ENCODE measurements at places on chromosomes 16 and 17.
A peak's percentile ranks its signal among the peaks of the same experiment; 100 is the strongest.

DNA sequence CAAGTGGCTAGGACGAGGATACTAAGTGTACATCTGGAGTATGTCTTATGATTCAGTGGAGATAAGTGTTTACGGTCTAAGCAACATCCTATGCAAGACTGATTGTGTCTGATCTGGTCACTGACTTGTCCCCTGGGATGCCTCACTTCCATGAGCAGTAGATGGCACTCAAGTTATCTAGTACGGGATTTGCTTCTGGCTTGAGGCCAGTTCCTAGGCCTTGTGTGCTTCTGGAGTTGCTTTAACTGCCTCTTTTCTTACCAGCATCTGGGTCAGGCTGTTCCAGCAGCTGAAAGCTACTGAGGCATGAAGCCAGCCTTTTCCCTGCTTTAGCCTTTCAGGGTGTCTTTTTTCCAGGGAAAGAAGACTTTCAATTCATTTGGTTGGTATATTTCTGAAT, 23.0 kb downstream of the SUPT6H start:
- DNase-seq, result peak; percentile 64

DNA sequence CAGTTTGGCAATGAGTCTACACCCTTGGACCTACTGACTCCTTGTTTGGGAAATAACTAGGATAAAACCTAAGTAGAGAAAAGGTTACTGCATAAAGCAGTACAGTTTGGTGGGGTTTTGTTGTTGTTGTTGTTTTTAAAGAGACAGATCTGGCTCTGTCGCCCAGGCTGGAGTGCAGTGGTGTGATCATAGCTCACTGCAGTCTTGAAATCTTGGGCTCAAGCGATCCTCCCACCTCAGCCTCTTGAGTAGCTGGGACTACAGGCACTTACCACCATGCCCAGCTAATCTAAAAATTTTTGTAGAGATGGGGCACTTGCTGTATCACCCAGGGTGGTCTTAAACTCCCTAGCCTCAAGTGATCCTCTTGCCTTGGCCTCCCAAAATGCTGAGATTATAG, 1.2 kb downstream of the PDP2 start:
- DNase-seq, result no peak

DNA sequence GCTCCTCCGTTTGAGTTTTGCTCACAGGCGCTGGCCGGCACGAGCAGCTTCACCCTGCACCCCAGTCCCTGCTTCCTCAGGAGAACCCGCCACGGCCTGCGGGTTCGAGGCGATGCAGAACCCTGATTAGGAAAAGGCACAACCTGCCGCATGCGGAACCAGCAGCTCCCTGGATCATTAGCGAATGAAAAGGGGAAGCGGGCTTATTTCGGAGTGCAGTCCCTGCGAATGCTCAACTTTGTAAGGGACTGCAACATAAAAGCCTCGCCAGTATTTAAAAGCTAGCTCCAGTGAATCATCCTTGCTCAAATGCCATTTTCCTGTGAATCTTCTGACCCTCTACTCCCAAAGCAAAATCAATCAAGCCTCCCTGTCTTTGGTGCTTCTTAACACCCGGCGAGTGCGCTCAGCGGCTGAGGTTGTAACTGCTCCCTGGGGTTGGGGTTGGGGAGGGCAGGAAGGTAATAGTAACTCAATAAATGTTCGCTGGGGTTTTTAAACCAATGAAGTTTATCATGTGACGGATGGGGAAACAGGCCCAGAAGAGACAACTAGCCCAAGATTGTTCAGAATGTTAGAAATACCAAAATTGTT, 678 bp upstream of the AKAP10 start:
- DNase-seq, result no peak

DNA sequence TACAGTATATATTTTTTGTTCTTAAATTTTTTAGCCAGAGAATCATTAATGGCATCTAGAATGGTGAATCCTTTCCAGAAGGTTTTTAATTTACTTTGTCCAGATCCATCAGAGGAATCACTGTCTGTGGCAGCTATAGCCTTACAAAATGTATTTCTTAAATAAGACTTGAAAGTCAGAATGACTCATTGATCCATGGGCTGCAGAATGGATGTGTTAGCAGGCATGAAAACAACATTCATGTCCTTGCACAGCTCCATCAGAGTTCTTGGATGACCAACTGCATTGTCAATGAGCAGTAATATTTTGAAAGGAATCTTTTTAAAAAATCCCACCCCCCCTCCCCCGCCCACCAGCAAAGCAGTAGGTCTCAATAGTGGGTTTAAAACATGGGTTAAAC, 51.4 kb downstream of the CACNG1 start:
- DNase-seq, result no peak

- DNase-seq, result no peak
Measured at GRCh38 chr16:85395913-85396878, 216.9 kb upstream of the GSE1 start.

DNA sequence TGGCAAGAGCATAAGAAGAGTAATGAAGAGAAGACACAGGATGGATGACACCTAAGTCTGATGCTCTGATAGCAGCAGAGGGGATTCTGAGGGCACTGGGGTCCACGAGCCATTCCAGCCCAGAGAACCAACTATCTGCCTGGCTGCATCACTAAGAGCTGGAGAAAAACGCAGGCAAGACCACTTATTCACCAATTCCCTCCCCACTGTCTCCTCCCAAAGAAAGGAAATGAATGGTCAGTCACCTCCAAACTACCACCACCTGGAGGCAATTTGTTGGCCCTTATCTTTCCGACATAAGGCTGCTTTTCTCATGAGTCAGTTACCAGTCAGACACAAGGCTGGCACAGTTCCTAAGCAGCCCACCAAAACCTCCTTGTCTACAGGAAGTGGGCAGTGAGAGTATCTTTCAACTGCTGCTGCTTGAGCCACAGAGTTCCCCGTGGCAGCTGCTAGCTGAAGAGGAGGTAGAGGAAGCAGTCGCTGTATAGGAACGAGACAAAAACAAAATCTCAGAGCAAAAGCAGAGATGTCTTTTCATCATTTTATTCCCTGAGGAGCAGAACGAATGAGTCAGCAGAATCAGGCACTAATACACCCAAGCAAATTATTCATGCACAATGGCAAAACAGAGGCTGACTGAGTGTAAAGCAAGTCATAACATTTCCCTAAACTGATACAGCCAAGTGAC, 111.1 kb downstream of the SMG6 start:
- no peak for DNase-seq

DNA sequence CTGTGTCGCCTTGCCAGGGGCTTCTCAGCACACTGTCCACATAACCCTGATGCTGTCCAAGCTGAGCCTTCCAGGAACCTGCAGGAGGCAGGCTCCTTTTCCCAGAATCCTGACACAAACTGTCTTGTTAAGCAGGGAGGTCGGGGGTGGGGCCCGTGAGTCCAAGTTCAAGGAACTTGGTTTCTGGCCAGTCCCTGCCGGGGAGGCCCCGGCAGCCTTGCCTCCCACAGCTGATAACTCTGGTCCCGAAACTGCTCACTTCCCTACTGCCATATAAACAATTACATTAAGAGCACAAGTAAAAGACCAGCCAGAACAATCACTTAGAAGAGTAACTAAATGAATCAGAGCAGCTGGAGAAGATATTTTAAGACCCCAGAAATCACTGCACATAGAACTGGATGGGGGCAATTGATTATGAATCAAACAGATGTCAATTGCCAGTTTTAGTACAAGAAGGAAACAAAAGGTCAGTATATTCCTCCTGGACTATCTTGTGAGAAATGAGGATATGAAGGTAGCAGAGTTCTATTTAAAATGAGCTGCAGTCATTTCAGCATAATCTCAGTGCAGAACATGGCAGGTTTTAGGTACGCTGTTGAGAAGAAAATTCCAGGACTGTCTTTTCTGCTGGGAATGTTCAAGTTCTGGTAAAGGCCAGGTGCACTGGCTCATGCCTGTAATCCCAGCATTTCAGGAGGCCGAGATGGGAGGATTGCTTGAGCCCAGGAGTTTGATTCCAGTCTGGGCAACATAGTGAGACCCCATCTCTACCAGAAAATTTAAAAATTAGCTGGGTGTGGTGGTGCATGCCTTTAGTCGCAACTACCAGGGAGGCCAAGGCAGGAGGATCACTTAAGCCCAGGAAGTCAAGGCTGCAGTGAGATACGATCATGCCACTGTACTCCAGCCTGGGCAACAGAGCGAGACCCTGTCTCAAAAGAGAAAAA, 169.8 kb downstream of the PITPNC1 start:
- DNase-seq, result peak; percentile 42

GRCh38 chr16:77696149-77696548, 26.2 kb upstream of the NUDT7 start:
- DNase-seq, result no peak

DNA sequence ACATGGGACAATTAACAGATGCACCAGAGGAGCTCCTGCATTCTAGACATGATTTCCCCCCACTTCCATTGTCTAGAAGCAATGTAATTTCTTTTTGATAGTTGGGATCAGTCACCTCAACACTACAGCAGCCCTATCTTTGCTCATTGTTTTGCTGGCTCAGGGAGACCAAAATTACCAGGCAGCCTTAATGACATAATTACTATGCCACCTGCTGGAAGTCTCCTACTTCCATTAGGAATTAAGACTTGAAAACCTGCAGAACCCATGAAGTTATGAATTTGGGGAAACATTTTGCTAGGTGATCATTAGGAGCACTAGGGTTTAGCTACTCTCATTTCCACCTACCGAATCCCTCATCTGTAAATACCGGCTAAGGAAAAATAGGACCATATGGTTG, 312.0 kb upstream of the CA10 start:
- no peak for DNase-seq

- peak; percentile 51 for DNase-seq
Measured at GRCh38 chr17:39225959-39226683, 376 bp upstream of the STAC2 start.

DNA sequence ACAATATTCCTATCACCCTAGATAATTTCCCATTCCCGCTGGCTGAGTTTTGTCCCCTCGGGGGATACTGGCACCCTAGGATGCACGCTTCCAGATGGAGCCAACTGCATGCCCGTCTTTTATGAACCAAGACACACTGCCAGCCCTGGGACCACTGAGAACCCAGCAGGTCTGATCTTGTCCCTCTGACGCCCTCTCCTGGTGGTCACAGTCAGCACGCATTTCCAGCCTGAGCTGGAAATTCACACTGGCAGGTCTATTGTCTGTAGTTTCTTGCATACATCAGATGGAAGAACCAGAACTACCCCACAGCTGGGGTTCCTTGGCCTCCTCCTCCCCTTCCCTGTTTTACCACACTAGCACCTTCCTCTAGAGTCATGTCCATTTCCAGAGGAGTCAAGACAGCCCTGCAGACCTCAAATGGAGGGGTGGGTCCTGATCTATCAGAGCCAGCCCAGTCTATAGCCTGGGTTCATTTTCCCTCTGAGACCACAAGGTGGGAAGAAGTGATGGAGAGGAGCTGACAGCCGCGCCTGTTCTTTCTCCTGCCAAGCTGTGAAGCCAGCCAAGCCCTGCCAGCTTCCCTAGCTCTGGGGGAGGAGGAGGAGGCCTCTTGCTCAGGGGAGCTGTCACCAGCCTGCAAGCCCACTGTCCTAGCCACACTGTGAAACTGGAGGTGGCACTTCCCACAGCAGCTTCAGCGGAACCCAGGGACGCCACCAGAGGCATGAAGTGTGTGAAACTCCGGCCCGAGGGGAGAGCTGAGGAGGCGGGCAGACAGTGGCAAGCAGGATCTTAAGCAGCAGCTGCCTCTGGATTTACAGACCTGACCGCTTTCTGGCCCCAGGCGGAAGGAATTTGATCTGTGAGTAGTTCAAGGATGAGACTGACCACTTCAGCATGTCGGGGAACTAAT, 29.3 kb downstream of the MXRA7 start:
- no peak for DNase-seq

DNA sequence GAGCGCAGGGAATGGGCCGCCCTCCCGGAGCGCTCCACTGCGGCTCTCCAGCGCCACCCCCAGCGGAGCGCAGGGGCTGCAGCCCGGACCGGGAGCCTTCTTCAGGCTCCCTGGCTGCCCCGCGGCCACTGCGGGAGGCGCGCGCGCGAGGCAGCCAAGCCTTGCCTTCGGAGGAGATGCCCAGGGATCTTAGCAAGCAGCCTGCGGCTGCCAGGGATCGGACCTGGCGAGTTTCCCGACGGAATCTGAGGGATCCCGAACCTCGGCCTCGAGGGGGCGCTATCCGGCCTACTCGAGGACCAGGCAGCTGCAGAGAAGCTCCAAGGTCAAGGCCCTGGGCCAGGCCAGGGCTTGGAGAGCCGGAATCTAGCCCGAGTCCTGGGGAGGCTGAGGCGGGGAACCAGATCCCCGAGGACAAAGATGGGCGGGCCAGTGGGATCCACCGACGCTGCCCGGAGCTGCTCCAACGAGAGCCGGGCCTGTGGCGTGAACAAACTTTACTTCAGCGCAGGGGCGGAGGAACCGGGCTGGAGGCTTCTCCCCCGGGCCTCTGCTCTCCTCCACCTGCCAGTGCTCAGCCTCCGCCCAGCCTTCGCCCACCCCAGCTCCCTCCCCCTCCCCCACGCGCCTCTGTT, at the start of gene IRX6:
Gene IRX6, plus strand, starts transcription at position 567 of the 635 bp plus-strand sequence. CDS start 889 bp downstream, outside the sequence.
- DNase-seq, result peak; percentile 43

DNA sequence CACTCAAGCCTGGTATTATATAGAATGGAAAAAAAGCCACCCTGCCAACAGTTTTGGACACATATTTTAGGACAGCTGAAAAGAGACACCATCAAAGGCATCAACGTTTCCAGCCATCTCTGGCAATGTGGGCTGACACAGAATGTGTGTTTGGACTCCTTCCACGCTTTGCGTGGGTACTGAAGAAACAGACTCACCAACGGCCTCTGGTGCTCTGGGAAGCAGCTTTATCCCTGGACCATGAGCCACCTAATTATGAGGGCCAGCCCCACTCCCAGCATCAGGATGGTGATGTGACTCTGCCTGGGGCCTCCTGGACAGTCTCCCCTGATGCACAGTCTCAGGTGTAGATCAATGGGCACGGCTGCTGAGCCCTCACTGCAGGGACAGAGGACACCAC, 27.9 kb downstream of the CCDC57 start:
- DNase-seq, result no peak

GRCh38 chr16:87342504-87342903, 25.3 kb upstream of the C16orf95 start:
- no peak for DNase-seq

DNA sequence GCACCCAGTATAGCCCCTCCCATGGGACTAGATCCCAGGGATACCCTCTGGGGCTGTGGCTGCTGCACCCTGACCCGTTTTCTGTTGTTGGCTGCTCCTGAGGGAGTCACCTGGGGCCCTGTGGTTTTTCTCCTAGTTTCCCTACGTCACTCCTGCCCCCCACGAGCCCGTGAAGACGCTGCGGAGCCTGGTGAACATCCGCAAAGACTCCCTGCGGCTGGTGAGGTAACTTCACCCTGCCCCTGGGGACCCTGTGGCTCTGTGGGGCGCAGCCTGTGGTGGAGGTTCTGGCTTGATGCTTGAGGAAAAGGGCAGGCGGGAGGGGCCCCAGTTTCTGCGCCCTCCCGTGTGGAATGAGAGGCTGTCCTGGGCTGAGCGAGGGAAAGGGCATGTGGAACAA, 27.2 kb downstream of the MGRN1 start:
- no peak for DNase-seq

GRCh38 chr17:45393411-45393810, 39.3 kb downstream of the ARHGAP27 start:
- no peak for DNase-seq

GRCh38 chr16:12459391-12460063, 344.2 kb downstream of the CPPED1 start:
- no peak for DNase-seq

Measured in right lung (tissue), 10 donors.